ENCODE measurements at places on chromosomes 11 and 22.
A peak's percentile ranks its signal among the peaks of the same experiment; 100 is the strongest.

DNA sequence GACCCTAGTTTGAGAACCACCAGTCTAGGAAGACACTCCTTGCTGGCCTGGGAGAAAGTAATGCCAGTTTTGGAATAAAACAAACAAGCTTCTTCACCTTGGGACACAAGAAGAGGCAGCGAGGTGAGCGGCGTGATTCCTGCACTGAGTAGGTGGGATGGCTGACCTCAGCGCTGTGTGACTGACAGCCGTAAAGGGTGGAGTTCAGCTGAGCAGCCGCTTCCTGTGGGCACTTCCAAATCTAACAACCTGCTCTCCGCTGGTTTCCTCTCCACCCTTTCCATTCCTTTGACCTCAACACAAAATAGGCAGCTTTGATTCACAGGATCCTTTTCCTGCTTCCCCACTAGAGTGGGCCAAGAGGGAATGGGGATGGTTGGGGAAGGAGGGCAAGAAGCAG is 45.8 kb downstream of the PC start:
- no peak for DNase-seq

DNA sequence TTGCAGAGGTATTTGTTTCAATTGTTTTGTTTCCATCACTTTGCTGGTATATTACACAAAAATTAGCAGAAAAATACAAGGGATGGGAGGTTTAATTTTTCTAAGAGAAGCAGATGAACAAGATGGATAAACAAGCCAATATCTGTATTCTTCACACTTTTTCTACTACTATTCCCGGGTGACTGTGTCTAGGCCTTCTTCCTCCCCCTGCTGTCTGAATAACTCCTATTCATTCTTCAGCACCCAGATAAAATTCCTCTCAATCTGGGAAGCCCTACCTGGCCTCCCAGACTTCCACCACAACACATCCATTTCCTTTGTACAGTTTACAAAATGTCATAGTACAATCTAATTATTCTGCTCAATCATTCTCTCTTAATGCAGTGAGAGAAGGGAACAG is 666.6 kb upstream of the TENM4 start:
- peak; percentile 14 for DNase-seq

DNA sequence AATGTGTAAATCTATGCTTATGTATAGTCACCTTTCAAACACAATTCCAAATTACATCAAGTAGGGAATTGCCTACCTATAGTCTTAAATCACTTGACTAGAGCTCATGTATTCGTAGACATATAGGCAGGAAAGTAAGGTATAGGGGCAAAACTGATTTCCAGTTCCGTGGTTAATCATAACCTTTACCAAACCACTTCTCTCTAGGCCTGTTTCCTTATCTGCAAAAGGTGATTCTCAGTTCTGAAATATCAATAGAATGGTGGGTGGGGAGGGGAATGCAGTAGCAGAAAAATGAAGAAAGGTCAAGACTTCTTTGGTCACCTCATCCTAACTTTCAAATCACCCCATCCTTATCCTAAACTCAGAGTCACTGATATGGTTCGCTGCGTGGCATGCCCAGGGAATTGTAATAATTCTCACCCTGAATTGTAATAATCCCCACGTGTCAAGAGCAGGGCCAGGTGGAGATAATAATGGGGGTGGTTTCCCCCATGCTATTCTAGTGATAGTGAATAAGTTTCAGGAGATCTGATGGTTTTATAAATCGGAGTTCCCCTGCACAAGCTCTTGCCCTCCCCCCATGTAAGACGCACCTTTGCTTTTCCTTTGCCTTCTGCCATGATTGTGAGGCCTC is 1.9 kb upstream of the ANO5 start:
- no peak for DNase-seq

GRCh38 chr11:87325490-87325872 is 287.7 kb downstream of the TMEM135 start:
- DNase-seq = no peak

DNA sequence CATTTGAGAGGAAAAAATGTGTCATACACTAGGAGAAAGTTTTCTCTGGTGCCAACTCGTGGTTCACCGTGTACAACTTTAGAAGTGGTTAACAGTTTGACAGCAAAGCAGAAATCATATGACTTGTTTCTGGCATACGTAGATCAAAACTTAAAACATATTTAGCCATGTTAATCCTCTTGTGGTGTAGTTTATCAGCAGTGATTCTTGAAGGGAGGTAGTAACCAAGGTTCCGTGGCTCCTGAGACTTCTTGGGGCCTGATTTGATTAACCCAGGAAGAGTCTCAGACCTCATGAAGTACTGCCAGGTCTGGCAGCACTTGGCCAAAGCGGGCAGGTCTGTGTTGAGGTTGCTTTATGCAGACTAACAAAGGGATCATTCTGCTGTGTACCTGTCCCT is 40.5 kb downstream of the SREBF2 start:
- DNase-seq = no peak

DNA sequence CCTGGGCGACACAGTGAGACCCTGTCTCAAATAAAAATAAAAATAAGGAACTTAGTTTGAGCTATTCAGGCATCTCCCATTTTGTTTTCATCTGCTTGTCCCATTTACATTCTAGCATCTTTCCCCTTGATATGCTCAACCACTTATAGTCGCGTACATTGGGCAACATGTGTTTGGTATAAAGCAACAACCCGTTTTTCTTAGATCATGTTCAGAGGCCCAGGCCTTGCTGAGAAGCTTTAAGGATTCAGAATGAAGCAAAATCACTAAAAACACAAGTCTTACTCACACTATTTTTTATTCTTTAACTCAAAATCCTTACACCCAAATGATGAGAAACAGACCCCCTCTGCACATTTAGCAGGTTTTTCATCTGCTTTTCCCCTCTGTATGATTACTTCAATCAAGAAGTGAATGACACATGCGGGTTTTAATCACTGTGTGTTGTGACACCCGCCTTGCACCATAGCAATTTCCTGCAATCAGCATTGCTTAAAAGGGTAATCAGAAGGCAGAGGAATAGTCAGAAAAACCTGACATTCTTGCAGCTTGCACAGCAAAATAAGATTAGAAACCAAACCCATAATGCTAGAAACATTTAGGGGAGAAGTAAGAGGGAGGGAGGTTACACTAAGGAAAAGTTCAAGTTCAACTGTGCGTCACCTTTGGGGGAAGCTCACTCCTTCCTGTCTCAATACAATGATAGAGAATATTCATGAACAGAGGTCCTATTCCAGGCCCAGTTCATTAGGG is 25.9 kb downstream of the ALG9 start:
- no peak for DNase-seq

GRCh38 chr22:32080904-32081303 is 37.8 kb downstream of the SLC5A1 start:
- peak; percentile 68 for DNase-seq

GRCh38 chr22:37818409-37819104 is 4.6 kb upstream of the GALR3 start:
- peak; percentile 73 for DNase-seq

DNA sequence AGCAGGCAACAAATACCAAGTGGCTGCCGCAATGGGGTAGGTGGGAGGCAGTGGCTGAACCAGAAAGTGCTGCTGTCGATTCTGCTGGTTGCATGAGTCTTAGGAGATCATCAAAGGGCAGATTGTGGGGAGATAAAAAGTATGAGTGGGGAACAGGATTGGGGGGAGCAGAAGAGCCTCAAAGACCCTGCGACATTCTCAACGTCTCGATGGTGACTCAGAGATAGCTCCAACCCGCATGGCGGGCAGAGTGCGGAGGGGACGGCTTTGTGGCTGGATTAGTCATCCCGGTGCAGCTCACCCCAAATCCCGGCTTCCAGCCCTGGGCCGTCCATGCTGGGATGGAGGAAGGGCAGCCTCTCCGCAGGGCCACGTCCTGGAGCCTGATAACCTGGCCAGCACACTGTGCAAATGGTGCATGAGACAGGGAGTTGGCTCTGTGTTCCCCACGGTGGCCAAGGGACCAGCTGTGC is 11.6 kb upstream of the RTN4R start:
- DNase-seq = no peak

DNA sequence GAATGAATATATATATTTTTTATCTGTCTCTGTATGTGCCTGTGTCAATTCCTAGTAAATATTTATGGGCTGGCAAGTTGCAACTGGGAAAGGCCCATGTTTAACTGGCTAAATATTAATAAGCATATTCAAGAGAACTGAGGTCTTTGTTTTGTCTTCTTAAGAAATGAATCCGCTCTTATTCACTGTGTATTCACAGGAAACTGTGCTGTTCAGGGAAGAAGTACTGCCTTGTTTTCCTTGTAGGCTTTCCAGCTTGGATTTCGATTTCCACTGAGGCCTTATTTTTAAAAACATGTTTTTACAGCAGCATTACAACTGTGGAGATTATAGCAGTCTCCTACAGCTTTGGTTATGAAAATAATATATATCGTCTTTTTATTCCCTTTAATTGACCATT is 64.7 kb downstream of the LDLRAD3 start:
- no peak for DNase-seq

DNA sequence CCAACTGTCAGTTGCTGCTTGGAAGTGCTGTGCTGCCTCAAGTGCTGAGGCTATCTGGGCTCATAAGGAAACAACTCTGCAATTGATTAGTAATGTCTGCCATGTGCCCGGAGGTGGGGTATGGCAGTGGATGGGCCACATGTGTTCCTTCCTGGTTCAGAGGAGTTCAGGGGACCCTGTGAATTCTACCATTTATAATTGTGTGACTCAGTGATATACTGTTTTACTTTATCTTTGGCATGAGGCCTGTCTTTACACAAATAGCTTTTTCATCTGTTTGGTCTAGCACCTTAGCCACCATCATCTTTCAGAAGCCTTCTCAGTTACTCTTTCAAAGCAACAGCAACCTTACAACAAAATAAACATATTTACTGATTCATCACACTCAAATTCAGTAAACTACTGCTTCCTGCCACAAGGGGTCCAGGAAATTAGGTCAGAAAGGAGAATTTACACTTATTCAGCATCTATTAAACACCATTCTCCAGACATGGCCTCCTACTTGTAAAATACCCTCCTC is 20.9 kb downstream of the DKK3 start:
- no peak for DNase-seq

DNA sequence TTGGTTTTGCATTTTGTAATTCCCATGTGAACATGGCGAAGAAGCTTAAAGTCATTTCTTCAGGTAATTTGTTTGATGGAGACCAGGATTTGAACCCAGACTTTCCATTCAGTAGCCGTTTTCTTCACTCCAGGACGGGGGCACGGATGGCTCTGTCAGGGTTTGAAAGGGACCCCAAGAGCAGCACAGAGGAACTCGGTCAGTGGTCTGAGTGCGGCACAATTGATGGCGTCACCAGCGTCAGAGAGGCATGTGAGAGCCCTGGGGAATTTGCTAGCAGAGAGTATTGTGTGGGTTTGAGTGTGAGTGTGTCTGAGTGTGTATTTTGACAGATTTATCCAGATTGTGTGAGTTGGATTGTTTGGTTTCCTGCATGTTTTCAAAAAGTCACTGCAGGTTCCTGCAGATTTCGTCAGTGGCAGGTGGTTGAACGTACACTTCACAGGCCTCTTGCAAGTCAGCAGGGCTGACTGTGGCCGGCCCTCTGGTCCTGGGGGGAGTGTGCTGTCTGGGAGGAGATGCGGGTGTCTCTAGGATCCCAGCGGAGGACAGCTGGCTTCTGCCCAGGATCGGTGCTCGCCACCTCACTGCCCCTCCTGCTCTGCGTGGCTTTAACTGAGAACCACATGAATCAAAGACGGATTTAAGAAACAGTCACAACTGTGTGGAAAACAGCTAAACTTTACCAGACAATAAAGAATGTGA is 199.3 kb downstream of the TBC1D22A start:
- DNase-seq = no peak

Measured in GM03348 (cell line).